Fibroblast of skin of right quadriceps (primary cell): ENCODE measurements at places on chromosomes 5 and 9.

- DNase-seq, result peak; percentile 68
These were observed 4.4 kb upstream of the TMEM268 start for GRCh38 chr9:114606597-114607207.

- no peak for DNase-seq
These were observed 374.5 kb upstream of the DAB2 start for GRCh38 chr5:39799242-39799641.

DNA sequence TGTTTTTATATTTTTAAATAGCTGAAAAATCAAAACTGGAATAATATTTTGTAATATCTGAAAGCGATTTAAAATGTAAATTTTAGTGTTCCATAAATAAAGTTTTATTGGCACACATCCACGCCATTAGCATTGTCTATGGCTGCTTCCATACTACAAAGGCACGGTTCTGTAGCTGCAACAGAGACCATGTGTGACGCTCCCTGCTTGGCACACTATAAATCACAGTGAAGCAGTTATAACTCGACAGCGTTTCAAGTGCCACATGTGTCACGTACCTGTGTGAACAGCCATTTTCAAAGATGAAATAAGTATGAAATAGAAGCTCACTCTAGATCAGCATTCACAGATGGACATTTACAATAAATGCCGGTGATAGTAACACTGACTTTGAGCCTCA is 810.1 kb upstream of the WWC1 start:
- no peak for DNase-seq

DNA sequence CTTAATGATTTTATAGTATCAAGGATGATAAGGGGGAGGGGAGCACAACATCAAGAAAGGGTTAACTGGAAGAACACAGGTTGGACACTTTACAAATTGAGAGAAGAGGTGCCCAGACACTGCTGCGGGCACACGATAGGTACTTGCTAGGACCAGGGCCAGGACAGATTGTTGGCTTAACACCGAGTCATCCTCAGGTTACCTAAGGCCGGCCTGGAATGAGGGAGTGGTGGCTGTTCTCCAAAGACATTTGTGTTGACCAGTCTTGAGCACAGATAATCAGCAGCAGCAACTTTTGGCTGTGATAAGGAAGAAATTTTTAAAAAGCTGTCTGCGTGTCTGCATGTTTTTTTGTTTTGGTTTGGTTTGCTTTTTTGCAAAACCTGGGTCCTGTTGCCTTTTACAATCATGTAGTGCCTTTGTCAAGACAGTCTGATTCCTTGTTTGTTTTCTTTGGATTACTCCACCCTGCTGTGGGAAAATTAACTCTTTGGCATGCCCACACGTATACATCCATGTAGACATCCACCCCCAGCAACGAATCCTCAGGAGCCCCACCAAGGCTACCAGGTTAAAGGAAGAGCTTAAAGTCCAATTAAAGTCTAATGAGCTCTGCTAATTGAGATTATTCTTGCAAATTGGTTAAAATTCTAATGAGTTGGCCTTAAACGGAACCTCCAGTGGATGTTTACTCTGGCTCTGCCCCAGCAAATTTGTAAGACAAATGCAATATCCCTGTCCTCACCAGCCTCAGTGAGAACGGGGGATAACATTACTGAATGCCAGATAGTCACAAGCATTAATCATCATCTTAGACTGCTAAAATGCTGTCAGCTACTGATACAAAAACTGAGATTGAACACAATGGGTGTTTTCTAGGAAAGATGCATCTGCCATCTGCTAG is 382.3 kb downstream of the ACTL7B start:
- DNase-seq, result peak; percentile 69

GRCh38 chr5:15539951-15540350 is 40.0 kb downstream of the FBXL7 start:
- DNase-seq, result no peak

DNA sequence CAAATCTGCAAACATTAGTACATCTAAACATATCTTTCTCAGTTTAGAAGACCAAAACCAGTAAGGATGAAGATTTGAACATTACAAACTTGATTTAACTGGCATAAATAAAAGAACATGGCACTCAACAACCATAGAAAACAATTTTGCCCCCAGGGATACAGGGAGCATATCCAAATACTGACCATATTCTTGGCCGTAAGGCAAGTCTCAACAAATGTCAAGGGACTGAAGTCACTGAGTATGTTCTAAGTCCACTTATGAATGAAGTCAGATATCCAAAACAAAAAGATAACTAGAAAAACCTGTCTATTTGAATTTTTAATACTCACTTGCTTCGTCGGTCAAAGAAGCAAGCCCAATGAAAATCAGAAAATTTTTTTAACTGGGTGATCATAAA is 14.1 kb downstream of the FEM1C start:
- no peak for DNase-seq

GRCh38 chr5:89072842-89073672 is 190.1 kb upstream of the MEF2C start:
- DNase-seq, result no peak

DNA sequence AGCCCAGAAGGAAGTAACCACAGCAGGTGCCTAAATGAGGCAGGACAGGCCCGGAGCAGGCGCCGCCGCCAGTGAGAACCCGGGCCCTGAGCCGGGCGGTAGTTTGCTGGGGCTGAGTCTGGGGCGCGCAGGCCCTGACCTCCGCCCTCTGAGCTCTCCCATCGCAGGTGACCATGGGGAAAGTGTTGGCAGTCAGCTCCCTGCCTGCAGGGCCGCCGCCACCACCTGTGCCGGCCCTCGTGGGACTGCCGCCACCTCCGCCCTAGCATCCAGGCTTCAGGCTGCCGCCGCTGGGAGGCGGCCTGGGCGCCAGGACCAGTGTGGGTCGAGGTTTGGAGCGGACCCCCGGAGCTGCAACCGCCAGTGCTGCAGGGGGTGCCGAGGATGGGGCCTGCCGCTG is 61.1 kb downstream of the TARS1 start:
- no peak for DNase-seq

- no peak for DNase-seq
These were observed 562.7 kb upstream of the DAP start for GRCh38 chr5:11323761-11324160.

DNA sequence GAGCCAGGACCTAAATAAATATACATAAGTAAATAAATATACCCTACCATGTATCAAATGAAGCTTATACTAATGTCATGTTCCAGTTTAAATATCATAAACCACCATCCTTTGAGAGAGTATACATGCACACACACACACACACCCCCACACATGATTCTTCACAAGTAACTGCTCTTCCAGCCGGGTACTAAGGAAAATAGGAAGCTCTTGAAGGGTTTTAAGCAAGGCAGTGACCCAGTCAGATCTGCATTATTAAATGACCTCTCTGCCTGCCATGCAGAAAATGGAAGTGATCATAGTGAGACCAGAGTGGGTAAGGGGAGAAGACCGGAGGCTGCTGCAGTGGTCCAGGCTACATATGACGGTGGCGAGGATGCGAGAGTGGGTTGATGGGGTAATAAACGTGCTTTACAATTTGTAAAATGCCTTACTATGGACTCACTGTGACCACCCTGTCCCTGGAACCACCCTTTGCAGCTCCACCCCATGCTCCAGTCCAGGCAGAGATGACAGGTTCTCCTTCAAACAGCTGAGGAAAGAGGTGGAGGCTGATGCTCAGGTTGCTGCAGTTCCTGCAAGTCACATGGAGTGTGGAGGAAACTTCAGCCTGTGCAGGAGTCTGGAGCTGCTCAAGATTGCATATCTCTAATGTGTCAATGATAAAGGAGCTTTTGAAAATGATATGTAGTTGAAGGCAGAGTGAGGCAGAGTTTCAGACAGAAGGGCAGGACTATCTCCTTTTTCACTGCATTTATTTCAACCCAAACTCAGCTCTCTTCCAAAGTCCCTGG is 38.8 kb upstream of the NDFIP1 start:
- DNase-seq, result no peak

- DNase-seq, result peak; percentile 38
These were observed 1.0 kb downstream of the FAM200C start for GRCh38 chr5:160398806-160399205.

- no peak for DNase-seq
These were observed 45.0 kb upstream of the N4BP3 start for GRCh38 chr5:178068293-178068692.

GRCh38 chr9:129482521-129483414 is 138.1 kb downstream of the C9orf50 start:
- DNase-seq, result peak; percentile 97

DNA sequence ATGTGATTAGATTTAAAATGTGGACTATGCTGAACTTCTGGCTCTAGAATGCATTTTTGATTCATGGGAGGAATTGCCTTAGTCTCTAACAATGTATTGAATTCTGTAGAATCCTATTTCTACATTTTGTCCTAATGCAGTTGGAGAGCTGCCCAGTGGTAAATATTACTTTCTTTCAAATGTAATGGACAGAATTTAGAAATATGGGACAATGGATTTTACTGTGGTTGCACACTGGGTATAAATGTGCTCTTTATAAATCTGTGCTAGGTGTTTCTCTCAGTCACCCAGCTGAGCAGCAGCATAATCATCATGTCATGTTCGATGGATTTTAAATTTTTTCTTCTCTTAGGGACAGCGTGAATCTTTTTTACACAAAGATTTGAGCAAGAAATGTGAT is 141.7 kb downstream of the ADGRV1 start:
- DNase-seq, result no peak

- no peak for DNase-seq
These were observed 1.6 kb upstream of the PRRC1 start for GRCh38 chr5:127515693-127516440.

DNA sequence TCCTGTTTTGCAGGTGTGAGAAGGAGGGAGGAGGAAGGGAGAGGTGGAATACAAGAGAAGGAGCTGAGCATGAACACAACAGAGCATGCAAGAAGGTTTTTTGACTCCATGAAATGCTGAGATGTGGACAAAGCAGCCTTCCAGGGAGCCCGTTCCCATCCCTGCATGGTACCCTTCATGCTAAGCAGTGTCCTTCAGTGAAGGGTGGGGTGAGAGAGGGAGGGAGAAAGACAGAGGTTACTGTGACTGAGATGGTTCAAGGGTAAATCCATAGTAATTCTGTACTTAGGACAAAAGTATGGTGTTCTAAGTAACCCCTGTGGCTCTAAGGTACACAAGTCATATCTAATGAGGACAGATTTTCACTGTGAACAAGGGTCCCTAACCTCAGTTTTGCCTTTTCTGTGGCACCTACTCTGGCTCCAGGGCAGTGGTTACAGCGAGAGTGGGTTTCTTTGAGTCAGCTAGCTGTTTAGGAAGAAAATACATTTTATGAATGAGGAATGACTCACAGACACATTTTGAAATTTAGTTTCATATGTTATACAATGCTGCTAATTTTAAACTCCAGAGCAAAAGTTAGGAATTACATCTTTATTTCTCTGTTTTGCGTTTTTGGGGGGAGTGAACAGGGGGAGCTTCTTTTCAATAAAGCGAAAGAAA is 184.9 kb upstream of the SLC12A2 start:
- peak; percentile 32 for DNase-seq

- no peak for DNase-seq
These were observed 77.7 kb upstream of the IL17B start for GRCh38 chr5:149456597-149457392.

- no peak for DNase-seq
These were observed 306.4 kb downstream of the ZSWIM6 start for GRCh38 chr5:61638476-61638875.

- peak; percentile 88 for DNase-seq
These were observed 406.6 kb upstream of the MEF2C start for GRCh38 chr5:89289604-89290003.

- DNase-seq, result no peak
These were observed 66.7 kb downstream of the TLE1 start for GRCh38 chr9:81622471-81623255.

DNA sequence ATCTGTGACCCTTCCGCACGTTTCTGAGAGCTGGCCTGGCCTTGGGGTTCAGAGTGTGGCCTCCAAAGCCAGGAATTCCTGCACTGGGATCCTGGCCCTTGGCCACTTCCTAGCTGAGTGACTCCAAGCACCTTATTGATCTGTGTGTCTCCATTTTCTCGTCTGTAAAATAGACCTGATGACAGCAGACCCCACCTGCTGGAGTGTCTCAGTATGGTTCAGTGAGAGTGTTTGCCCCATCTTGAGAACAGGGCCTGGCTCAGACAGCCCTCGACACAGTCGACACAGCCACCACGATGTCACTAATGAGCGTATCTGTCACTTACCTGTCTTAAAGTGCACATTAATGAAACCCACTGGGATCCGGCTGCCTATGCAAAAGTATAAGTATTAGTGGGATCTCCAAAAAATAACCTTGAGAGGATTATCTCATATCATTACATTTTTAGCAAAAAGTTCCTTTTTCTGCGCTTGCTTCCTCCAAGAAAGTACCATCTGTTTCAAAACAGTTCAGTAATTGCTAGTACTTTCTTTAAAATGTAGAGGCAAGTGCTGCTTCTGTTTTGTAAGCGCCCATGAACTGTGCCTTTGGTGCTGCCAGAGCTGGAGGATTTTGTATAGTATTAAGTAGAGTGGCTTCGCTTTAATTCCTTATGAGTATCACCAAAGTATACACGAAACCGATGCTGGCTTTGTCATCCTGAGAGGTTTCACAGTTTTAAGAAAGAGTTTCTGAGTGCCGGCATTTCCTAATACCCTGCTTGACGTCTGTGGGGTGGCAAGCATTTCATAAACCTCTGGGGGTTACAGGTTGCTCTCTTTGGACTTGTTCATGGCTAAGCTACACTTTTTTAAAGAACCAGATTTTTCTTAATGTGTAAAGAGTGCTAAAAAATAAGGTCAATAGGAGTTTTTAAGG is 31.7 kb downstream of the UBE2QL1 start:
- DNase-seq, result no peak

- peak; percentile 41 for DNase-seq
These were observed 38.4 kb downstream of the PRRX2 start for GRCh38 chr9:129703667-129704355.

DNA sequence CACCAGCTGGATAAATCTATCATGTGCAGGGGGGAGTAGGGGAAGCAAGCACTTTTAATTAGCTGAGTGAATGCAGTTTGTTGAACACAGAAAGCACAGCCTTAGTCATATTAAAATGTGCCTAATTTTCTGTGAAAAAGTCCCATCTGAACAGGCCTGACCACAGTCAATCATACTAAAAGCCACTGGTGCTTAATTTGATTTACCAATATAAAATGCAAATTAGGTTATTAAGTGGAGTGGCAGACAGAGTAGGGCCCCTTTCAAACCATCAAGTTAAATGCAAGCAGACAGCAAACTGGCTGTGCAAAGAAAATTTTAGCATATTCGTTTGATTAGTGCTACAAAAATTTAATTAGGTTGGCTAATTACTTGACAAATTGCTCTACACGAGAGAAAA is 176.1 kb downstream of the ISL1 start:
- DNase-seq, result no peak

- DNase-seq, result no peak
These were observed 1.3 kb upstream of the SMC5 start for GRCh38 chr9:70257502-70257901.

GRCh38 chr5:37685816-37686215 is 154.0 kb downstream of the GDNF start:
- DNase-seq, result no peak

- DNase-seq, result peak; percentile 47
These were observed 106.8 kb downstream of the PDE6A start for GRCh38 chr5:149837680-149838269.
